Left renal pelvis (tissue), 4 donors: ENCODE measurements at places on chromosomes 7 and 10.

- DNase-seq, result no peak
Observed at GRCh38 chr7:80870813-80871212, 48.0 kb downstream of the SEMA3C start.

DNA sequence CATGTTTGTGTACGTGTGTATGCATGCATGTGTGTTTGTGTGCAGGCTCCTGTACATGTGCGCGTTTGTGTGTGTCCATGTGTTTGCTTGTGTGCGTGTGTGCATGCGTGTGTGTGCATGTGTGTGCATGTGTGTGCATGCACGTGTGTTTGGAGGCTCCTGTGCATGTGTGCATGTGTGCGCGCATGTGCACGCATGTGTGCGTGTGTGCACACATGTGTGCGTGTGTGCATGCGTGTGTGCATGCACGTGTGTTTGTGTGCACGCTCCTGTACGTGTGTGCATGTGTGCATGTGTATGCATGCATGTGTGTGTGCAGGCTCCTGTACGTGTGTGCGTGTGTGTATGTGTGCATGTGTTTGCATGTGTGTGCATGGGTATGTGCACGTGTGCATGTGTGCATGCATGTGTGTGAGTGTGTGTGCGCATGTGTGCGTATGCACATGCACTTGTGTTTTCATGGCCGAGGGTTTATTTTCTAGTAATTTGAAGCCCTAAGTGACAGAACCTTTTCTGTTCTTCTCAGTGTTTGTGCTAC is 59.2 kb downstream of the INPP5A start:
- no peak for DNase-seq

- no peak for DNase-seq
Observed at GRCh38 chr10:123236126-123236525, 81.9 kb downstream of the BUB3 start.

DNA sequence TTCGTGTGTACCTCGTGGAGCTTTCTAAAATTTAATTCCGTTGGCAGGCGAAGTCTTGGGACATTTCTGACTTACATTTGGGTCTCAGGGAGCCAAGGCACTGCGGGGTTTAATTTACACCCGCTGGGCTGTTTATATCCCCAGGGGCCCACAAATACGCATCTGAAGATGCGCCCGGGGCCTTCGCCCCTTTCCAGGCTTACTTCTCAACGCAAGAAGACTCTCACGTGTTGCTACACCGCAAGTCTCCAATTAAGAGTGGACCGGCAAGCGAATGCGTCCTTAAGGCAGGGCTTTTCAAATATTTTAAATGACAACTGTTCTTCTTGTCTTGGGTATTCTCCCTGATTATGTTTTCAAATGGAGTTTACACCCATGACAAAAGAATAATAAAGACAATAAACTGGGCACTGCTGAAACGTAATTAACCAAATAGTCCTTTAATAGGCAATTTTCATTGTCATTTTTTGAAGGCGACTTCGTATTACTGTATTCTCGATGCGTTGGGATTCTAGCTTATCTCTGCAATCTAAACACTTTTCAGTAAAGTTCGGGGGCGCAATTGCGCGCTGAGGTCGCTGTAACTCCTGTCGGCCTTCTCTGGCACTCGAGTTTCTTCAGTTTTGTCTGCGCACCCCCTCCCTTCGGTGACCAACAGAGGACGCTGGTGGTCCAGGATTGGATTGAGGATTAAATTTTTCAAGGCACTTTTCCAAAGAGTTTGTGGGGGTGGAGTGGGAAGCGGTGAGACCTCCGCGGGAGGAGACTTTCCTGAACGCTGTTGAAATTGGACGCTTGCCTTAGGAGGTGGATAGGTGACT is 837 bp upstream of the IGFBP3 start:
- DNase-seq, result no peak

- DNase-seq, result no peak
Observed at GRCh38 chr7:128020159-128020558, 11.1 kb downstream of the LRRC4 start.

DNA sequence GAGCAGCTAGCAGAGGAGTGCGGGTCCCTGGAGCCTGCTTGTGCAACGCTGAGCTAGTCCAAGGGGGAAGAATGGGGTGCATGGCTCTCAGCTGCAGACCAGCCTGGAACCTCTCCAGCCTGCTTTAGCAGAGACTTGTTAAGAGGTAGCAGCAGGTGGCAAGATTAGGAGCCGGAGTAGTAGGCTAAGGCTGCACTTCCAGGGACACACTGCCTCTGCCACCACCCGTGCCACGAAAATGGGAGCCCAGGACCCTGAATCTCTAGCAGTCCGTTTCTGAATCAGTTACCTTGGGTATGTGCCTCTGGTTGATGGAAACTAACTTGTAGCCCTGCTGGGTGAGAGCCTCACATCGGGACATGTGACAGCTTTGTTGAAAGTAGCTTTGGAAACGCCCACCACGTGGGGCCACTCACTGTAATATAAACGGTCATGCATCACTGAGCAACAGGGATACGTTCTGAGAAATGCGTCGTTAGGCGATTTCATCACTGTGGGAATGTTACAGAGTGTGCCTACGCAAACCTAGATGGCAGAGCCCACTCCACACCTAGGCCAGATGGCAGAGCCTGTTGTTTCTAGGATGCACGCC is 25.9 kb downstream of the HTRA1 start:
- peak; percentile 69 for DNase-seq

- no peak for DNase-seq
Observed at GRCh38 chr7:39540320-39540719, 25.9 kb upstream of the YAE1 start.

GRCh38 chr7:155669717-155670505 is 25.4 kb downstream of the RBM33 start:
- no peak for DNase-seq

DNA sequence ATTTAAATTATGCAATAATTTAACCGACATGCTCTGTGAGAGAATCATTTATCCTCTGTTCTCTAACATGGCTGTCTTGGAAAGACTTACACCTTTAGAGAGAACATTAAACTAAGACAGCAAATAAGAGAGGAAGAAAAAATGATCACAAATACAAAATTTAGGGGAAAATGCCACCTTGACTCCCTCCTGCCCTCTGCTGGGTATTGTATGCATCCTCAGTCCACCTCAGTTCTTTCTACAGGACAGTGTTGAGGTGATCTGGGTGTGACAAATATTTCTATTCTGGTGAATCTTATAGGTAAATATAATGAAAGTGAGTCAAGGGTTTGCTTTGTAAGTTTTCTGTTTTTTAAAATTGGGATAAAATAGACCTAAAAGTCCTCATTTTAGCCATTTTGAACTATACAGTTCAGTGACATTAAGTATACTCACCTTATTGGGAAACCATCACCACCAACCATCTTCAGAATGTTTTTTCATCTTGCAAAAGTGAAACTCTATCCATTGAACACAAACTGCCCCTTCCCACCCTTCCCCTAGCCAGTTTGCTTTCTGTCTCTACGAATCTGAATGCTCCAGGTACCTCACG is 61.5 kb upstream of the ELMO1 start:
- DNase-seq, result no peak

DNA sequence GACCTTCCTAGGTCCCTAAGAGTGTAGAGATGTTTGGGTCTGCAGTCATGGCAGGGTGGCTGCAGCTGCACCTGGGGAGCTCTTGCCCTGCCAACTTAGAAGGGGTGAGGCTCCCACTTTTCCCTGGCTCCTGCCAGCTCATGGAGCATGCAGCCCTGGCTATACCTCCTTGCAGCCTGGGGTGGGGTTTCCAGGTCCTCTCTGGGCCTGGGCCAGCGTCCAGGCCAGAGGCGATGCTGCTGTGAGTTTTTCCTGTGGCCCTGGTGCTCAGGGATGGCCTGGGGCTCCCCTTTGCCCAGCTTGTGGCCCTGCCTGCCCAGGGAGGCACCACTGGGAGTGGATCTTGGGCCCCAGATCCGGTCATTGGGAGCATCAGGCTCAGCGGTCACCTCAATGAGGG is 109.8 kb upstream of the FAM180A start:
- DNase-seq, result no peak

GRCh38 chr7:133584956-133585668 is 332.2 kb downstream of the EXOC4 start:
- DNase-seq, result no peak
